Smooth muscle cell of the pulmonary artery (primary cell): ENCODE measurements at places on chromosomes 1 and 21. TPM values are rescaled to one million over a fixed set of nuclear protein-coding genes. Genes with fewer than 3 reads are reported as not detected.

The TMCC2 gene
- 2.7 and 3.3 TPM in 2 replicates for total RNA-seq

The PLA2G2C gene
- total RNA-seq, result not detected in 2 replicates

The FCRL6 gene
- not detected in 2 replicates for total RNA-seq

The GPR25 gene
- total RNA-seq, result not detected in 2 replicates

The CYP4A11 gene
- total RNA-seq, result not detected in 2 replicates

The EFNA4 gene
- 4.6 and 6.5 TPM in 2 replicates for total RNA-seq

The GSTM5 gene
- 4.1 and 5.0 TPM in 2 replicates for total RNA-seq

The HAO2 gene
- not detected in 2 replicates for total RNA-seq

The FCER1G gene
- not detected in 2 replicates for total RNA-seq

The CFAP74 gene
- total RNA-seq, result not detected in 2 replicates

The PRAMEF15 gene
- total RNA-seq, result not detected in 2 replicates

The SPRR1A gene
- total RNA-seq, result not detected in 2 replicates

The FMO4 gene
- total RNA-seq, result 2.4 and 2.6 TPM in 2 replicates

The KRTAP26-1 gene
- not detected in 2 replicates for total RNA-seq

The CLDN17 gene
- not detected in 2 replicates for total RNA-seq

The SLC37A1 gene
- 2.2 and 4.8 TPM in 2 replicates for total RNA-seq

The DNALI1 gene
- 3.9 TPM in 2 replicates for total RNA-seq

The GNG4 gene
- total RNA-seq, result under 0.01 TPM in 1 of 2 replicates, not detected in the other

The OR6K3 gene
- not detected in 2 replicates for total RNA-seq

The FAAH gene
- total RNA-seq, result 0.72 and 1.9 TPM in 2 replicates

The ARHGAP30 gene
- not detected in 2 replicates for total RNA-seq

The LCE6A gene
- total RNA-seq, result not detected in 2 replicates

The GBP5 gene
- 0.07 TPM in 1 of 2 replicates, not detected in the other for total RNA-seq

The CFAP45 gene
- total RNA-seq, result 0.39 and 0.73 TPM in 2 replicates

The SMPDL3B gene
- 0.07 TPM in 1 of 2 replicates, not detected in the other for total RNA-seq

The TLCD4 gene
- 0.26 and 1.2 TPM in 2 replicates for total RNA-seq

The GPA33 gene
- total RNA-seq, result not detected in 2 replicates
